ENCODE measurements at places on chromosomes 2 and 18.

GRCh38 chr18:59927246-59927825, 27.5 kb downstream of the PMAIP1 start:
- peaks cover 2% of the 10 kb centered on the region for H3K36me3 ChIP-seq
- no peak for DNase-seq
- no peak overlapping the region for H3K27ac ChIP-seq

- no peaks in the 10 kb centered on the region for H3K4me1 ChIP-seq
- DNase-seq = no peak
- H3K27me3 ChIP-seq = no peaks in the 10 kb centered on the region
- no peak overlapping the region for H3K27ac ChIP-seq
- H3K4me3 ChIP-seq = no peak overlapping the region
These were observed 137.3 kb downstream of the MYCN start for GRCh38 chr2:16077601-16078000.

- DNase-seq = no peak
- peaks cover 3% of the 10 kb centered on the region for H3K36me3 ChIP-seq
- no peak overlapping the region for H3K4me3 ChIP-seq
- H3K27me3 ChIP-seq = peaks cover 1% of the 10 kb centered on the region
- H3K4me1 ChIP-seq = peaks cover 9% of the 10 kb centered on the region
These were observed 324.3 kb upstream of the PKDCC start for GRCh38 chr2:41723526-41723925.

DNA sequence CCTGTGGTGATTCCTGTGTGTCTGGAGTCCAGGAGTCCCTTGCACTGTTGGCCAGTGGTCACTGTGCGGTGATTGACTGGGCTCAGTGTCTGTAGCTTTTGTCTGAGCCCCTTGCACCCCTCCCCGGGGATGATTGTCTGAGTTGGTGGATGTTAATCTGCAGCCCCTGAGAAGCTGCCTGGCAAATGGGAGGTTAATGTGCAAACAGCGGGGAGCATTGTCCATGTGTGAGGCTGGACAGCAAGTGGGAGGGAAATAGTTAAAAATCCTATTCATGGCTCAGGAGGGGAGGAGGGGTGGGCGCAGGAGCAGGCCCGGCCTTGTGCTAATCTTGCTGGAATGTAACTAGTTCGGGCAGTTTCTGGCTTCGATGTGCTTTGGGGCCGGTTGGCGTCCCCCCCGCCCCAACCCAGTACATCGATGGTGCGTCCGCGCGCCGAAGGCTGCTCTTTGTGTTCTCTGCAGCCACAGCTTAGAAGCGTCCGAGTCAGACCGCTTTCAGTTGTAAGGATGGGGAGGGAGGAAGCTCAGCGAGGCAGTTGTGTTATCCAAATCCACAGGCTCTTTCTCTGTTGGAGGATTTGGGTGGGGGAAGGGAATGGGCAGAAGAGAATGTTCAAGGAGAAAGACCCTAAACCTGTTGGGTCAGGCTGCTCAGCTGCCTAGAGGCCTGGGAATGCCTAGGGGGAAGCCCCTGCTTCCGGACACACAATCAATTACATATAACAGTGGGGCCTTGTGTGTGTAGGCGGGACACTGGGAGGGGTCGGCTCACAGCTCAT, 71.8 kb downstream of the TGOLN2 start:
- H3K4me3 ChIP-seq = no peak overlapping the region
- H3K4me1 ChIP-seq = no peaks in the 10 kb centered on the region
- H3K36me3 ChIP-seq = no peaks in the 10 kb centered on the region
- no peak overlapping the region for H3K27ac ChIP-seq
- DNase-seq = no peak

- no peak overlapping the region for H3K27ac ChIP-seq
- H3K4me1 ChIP-seq = peaks cover 2% of the 10 kb centered on the region
- no peaks in the 10 kb centered on the region for H3K36me3 ChIP-seq
These were observed 32.7 kb downstream of the YPEL5 start for GRCh38 chr2:30179536-30179935.

Data from activated CD8-positive, alpha-beta T cell treated with anti-CD3 and anti-CD28 coated beads, Interleukin-2, amount 10 ng/mL, durations not matched to agents 7 days and 5 days (primary cell).